Hepatocyte (in vitro differentiated cells): ENCODE measurements at places on chromosomes 5 and 9. TPM values are rescaled to one million over a fixed set of nuclear protein-coding genes. Genes with fewer than 3 reads are reported as not detected.

DNA sequence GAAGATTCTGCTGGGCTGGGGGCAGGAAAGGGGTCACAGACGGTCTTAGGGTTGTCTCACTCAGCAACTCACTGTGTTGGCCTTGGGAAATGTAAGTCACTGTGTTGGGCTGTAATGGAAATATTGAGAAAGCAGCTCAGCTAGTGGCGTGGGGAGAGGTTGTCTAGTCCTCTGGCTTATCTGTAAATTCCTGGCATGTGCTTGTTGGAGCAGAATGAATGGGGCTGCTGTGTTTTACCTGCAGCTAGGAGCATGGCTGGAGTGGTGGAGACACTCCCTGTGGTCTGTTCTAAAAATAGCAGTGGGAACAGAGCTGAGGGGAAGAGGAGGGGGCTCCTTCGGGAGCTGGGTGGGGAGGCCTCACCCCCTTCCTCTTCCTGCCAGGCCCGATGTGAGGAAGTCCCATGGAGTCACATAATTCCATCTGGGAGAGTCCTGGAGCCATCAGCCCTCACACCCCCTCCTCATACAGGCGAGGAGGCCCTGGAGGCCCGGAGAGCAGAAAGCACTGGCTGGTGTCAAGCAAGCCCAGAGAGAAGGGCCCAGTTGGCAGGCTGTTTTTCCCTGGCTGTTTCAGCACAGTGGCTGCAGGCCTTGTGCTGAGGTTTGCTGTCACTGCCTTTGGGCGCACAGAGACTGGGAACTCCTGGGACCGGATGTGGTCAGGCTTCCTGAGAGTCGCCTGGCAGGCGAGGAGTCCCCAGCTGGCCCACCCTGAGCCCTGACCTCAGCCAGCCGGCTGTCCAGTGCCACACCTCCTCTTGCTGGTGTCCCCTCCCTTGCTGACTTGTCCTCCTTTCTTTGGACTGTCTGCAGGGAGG lies 84.9 kb downstream of the RGS3 start:
- DNase-seq = peak; percentile 84

GRCh38 chr5:64786372-64786771 lies 17.6 kb downstream of the CWC27 start:
- no peak for DNase-seq

DNA sequence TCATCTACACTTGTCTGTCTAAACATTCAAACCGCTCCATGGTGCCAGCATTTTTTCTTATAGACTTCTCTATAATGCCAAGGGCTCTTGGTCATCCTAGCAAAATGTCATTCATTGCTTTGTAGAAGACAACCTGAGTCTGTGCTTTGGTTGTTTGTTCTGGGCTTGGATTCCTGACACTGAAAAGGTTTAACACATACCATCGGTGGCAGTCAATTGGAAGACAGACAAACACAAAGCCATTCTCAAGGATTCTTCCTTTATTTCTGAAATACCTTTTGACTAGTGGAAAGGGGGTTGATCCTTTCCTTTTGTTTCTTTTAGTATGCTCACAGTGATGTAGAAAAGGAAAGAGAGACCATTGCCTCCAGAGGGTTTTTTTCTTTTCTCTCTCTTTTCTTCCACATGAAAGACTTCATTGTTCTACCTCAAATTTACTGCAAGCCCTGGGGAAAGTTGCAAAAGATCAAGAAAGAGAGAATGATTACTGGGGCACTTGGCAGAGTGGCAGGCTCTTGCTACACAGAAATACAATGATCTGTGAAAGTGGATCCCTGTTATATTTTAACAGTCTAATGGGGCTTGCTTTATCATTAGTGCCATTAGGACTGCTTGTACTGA lies 66.4 kb upstream of the TMC1 start:
- DNase-seq = no peak

DNA sequence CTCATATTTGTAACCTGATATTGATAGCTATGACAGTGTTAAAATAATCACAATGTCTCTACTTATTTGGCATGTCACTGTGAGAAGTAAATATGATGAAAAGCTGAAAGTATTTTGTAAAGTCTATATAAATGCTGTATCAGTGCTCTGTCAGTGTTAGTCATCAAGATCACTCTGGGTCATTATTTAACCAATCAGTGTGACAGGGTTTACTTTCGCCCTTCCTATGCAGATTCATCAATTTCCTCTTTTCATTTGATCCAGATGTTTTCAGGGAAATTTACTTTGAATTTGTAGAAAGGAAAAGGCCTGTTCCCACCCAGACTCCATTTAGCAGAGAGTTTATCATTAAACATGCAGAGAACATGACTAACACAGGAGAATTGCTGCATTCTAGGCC lies 9.9 kb upstream of the PCSK5 start:
- no peak for DNase-seq

GRCh38 chr9:31302620-31303418 lies 1081.6 kb upstream of the ACO1 start:
- no peak for DNase-seq

GRCh38 chr5:41878643-41879478 lies 8.6 kb upstream of the OXCT1 start:
- DNase-seq = no peak

DNA sequence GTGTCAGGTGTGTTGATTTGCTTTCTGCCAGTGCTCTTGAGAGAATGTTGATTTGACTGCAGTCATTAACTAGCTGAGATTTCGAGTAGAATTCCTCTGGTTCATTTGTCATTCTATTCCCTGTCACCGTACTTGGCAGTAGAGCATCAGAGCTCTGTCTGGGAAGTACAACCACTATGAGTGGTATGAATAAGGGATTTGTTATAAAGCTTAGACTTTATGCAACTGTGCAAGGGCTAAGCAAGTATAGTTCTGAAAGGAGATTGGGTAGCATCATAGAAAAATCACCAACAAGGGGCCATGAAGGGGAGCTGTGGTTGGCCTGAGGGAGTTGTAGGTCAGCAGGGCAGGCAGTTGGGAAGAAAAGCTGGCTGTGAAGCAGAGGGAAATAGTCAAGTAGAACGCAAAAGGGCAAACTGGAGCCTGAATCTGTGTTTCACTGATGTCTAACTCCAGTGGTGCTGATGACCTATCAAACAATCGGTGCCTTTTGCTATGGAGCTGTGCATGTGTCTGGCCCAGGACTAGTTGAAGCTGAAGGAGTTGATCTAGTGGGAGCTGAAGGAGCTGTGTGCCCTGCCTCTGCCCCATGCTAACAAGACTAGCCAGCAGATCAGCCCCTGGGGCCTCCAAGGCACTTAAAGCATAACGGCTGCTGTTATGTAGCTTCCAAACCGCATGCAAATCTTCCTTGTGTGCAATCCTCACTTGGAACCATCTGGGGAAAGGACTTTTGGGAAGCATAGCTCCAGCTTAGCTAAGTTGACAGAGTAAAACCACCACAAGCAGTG lies 110.0 kb downstream of the SLC28A3 start:
- peak; percentile 39 for DNase-seq

POU5F2 gene
- total RNA-seq = 1.2 and 1.3 TPM in 2 replicates

GRCh38 chr9:28892538-28892937 lies 1319.3 kb upstream of the C9orf72 start:
- no peak for DNase-seq

NTNG2 gene
- total RNA-seq = 0.20 and 1.8 TPM in 2 replicates

DNA sequence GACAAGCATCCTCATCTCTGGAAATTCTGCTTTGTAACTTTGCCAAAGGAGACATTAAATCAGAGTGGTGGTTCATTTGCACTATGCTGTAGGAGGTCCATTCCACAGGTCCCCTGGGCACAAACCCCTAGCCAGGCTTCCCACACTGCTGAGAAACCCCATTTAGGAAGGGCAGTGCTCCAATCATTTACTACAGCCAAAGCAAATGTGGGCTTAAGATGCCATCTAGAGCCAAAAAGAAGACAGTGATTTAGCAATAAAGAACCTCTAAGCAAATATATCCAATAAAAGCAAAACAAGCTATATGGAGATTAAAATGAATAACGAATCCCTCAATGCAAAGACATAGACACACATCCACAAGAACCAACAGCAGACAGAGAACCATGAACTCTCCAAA lies 129.0 kb upstream of the ALDH1B1 start:
- DNase-seq = no peak

GRCh38 chr9:127104581-127105311 lies 17.7 kb downstream of the ANGPTL2 start:
- DNase-seq = no peak

- no peak for DNase-seq
These were observed 82.3 kb downstream of the SECISBP2 start for GRCh38 chr9:89400403-89401116.

DNA sequence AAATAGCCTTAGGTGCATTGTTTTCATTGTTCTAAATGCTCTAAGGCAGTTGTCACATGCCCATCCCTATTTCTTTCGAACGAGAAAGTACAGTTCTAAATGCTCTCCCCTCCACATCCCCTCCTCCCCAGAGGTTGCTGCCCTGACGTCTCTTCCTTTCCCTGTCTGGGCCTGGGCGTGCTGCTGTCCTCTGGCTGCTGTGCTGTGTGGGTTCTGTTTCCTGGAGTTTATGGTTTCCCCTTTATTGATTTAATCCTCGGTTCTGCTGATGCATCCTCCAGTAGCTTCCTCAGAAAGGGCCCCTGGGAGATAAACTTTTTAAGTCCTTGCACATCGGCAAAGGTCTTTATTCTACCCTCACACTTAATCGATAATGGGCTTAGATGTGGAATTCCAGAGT lies 48.8 kb downstream of the MVB12B start:
- DNase-seq = peak; percentile 39

- DNase-seq = no peak
These were observed 207.7 kb downstream of the PDE4D start for GRCh38 chr5:59685793-59686192.

PCDHGB4 gene
- total RNA-seq = 20.0 and 20.9 TPM in 2 replicates

DNA sequence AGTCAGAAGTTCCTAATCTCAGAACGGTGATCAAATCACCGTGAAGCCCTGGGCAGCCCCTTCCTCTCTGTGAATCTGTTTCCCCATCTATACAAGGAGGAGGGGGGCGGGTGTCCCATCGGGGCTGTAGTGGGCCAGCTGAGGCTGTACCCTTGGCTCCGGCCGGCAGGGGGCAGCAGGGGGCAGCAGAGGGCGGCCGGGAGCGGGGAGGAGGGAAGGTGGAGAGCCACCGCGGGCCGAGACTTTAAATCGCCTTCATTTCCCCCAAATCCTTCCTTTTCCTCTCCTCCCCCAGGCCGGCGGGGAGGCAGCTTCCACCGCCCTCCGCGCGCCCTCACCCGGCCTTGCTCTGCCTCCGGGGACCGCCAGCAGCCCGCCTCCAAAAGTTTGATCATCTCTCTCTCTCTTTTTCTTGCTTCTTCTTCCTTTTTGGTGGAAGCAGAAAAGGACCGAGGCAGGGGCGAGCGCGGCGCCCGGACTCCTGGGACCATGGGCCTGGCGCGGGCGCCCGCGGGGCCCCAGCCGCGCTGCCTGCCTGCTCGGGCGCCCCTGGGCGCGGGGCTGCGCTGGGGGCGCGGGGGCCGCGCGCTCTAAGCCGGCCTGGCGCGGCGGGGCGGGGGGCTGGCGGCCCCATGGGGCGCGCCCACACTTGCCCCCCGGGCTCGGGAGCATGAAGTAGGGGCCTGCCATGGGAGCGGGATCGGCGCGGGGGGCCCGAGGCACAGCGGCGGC lies at the start of gene COL27A1:
Gene COL27A1, plus strand, starts transcription at position 275 of the 732 bp plus-strand sequence. Its CDS starts 414 bp downstream, at position 689.
- DNase-seq = peak; percentile 92

DNA sequence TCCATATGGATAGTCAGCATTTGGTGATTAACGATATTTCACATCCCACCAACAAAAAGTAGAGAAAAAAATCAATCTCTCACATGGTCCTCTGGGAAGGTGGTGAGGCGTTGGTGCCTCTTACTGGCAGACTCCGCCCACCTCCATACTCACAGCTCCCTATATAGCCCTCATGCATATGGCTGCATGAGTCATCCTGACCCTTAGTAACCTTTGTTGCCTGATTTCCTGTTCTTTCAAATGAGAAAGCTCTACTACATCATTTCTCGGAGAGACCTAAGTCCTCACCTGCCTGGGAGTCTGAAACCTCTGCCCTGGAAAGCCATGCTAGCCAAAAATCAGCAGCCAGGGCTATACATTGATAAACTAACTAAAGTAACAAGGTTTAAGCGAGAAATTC lies 33.3 kb upstream of the ABCA1 start:
- DNase-seq = peak; percentile 85

WNT8A gene
- not detected in 2 replicates for total RNA-seq

DNA sequence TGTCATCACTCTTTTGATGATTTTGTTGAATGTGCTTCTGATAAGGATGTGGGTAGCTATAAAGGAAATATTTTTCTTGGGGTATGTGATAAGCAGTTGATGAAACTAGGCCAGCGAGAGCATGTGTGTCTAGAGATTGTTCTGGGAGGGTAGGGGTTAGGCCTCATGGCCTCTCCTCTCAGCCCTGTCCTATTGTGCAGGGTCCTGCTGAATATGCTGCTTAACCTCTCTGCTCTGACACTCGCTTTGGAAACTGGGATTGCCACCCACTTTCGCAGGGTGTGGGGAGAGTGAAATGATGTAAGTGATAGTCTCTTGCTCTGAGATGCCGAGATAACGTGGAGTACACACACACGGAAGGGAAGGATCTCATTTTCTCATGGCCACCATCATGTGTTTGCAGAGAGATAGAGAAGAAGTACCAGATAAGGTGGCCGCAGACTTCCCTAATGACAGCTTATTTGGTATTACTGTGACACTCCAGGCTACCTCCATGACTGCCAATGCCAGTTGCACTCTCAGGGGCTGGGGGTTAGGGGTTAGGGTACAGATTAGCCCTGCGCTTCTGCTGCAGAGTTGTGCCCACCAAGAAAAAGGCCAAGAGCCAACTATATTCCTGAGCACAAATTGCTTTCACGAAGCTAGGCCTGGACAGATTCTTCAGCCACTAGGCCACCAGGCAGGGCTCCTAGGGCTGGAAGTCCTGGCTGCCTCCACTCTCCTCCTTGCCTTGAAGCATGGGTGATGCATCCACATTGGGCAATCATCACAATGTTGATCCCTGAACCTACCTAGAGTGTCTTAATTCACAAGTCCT lies 25.2 kb upstream of the TNFAIP8 start:
- DNase-seq = no peak

- DNase-seq = no peak
These were observed 90.6 kb downstream of the LIFR start for GRCh38 chr5:38465702-38466423.

OCLN gene
- total RNA-seq = 119 and 140 TPM in 2 replicates

QSOX2 gene
- 9.4 and 11.0 TPM in 2 replicates for total RNA-seq

DNA sequence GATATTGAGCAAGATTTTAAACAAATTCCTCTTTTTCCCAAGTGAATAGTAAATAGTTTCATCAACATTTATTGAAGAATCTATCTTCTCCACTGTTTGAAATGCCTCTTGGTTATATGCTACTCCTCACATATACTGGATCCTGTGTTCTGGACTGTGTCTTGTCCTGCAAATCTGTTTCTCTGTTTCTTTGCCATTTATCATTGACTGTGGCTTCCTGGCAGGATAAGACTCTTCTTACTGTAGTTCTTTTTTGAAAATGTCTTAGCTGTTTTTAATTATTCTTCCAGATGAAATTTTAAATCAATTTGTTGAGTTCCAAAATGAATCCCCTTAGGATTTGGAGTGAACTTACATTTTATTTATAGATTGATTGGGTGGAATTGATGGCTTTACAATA lies 27.8 kb downstream of the RALGPS1 start:
- no peak for DNase-seq

MZB1 gene
- not detected in 2 replicates for total RNA-seq

DNA sequence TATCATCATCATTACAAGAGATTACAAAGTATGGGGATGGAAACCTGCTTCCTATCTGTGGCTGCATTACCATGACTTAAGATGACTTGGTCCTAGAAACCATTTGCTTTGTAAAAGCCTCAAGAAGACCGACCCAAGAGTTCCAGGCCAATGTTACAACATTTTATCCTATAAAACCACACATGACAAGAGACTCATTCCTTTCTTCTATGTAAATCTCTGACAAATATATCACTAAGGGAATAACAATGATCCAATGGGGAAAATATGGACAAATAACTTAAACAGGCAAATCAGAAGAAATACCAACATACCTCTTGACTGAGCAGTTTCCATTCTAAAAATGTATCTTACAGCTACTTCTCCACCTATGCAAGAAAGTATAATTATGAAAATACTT lies 44.3 kb upstream of the VPS13A start:
- DNase-seq = no peak
